H1 (cell line): ENCODE measurements at places on chromosomes 4 and X. TPM values are rescaled to one million over a fixed set of nuclear protein-coding genes. Genes with fewer than 3 reads are reported as not detected.

- DNase-seq: no peak
Observed at GRCh38 chr4:114040319-114041116, 61.1 kb upstream of the ARSJ start.

DNA sequence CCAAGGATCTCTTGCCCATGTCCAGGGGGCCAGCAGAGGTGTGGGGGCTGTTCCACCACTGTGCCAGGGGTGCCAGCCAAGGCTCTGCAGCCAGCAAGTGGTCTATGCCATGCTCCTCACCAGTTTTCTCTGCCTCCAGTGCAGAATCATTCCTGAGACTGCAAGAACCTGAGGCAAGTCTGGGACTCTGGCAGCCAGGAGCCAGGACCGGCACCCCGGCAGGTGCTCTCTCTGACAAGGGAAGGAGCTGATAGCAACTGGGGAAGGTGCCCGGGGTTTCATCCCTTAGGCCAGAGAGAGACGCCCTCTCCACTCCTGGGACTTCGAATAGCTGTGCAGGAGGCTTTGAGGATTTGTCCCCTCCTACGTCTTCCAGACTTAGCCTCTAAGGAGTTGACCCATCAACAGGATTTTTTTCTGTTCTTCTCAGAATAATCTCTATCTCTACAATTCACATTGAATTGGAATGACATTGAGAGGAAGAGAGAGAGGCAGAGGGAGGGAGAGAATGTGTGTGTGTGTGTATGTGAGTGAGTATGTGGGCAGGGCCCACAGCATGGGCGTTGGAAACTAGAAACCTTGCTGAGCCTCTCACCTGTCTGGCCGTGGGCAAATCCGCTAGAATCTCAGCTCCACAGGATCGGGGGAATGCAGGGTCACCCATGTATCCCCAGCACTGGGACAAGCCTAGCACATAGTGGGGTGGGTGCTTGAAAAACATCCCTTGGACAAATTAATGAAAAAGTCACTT lies 74.5 kb upstream of the AFAP1 start:
- DNase-seq: no peak

The RPS6KA6 gene
- polyA plus RNA-seq: 1.9 and 3.5 TPM in 2 replicates

The GPRIN3 gene
- polyA plus RNA-seq: 0.16 and 0.17 TPM in 2 replicates

GRCh38 chrX:9781941-9782340 lies 4.3 kb upstream of the SHROOM2 start:
- DNase-seq: no peak

The CFI gene
- polyA plus RNA-seq: not detected in 2 replicates
